ENCODE measurements at places on chromosomes 11 and 22.

GRCh38 chr11:116059919-116060318 lies 555.7 kb upstream of the CADM1 start:
- DNase-seq: no peak

GRCh38 chr22:50476868-50477267 lies 2.0 kb upstream of the SBF1 start:
- no peak for DNase-seq

GRCh38 chr11:129695571-129696308 lies 119.9 kb upstream of the TMEM45B start:
- peak; percentile 56 for DNase-seq

GRCh38 chr11:72787216-72788104 lies 6.4 kb downstream of the STARD10 start:
- DNase-seq: no peak

DNA sequence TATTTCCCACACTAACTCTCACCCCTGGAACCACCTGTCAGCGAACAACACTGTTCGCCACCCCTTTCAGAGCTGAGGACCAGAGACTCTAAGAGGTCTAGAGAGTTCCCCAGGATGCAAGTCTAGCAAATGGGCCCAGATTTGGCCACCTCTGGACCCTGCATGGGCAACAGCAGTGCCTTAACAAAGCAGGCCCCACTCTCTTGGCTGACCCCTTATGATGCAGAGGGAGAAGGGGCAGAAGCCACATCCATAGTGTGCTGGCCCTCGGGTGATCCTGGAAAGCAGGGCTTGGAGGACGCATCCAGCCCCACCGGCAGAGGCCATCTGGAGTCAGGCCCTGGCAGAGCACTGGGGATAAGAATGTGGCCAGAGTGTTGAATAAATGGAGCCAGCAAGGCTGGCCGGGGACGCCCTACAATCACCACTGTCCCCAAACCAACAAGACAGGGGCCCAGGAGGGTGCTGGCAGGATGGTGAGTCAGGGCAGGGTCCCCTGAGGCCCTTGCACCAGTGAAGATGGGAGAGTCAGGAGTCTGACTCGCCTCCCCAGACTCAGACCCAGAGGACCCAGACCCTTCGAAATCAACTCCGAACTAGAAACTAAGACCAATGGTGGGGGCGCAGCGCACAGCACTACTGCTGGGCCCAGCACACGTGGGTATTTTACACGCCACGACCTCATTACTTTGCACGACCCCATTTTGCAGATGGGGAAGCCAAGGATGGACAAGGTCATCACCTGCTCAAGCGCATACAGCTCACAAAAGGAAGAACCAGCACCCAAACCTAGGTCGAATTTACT lies 6.5 kb downstream of the CSNK1E start:
- no peak for DNase-seq

- no peak for DNase-seq
These were observed 24.6 kb upstream of the CARD18 start for GRCh38 chr11:105164208-105164607.

DNA sequence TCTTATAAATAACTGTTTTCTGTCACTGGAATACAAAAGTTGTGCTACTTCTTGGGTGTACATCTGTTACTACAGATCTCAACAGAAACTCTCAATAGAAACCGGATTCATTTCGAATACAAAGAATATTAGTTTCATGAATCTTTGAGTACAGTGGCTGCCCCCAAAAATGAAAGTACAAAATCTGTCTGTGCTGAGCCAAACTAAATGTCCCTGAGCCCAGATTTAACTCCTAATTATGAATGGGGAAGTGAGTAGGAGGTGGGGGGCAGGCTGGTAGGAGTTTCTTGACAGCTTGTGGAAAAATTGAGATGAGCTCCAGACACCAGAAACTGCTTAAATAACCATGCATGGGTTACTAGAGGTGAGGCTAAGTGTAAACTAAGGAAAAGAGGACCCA lies 41.6 kb downstream of the PITPNB start:
- no peak for DNase-seq

GRCh38 chr11:108226036-108226435 lies 3.2 kb downstream of the ATM start:
- DNase-seq: no peak

DNA sequence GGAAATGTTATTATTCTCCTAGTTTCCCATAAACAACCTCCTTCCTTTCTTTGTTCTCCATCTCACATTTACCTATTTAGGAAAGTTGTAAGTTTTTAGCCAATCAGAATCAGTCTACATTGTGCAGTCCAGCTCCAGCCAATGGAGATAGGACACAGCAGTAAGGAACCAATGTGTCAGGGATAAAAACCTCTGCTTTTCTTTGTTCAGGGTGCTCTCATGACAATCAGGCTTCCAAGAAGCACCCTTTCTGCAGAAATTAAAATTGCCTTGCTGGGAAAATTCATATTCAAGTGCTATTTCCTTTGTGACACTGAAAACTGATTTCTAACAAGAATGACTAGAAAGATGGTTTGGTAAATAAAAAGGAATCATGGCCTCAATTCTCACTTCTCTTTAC lies 14.6 kb downstream of the SCGB2A1 start:
- DNase-seq: peak; percentile 5

GRCh38 chr11:73647459-73648100 lies 1.2 kb downstream of the PLEKHB1 start:
- peak; percentile 59 for DNase-seq

DNA sequence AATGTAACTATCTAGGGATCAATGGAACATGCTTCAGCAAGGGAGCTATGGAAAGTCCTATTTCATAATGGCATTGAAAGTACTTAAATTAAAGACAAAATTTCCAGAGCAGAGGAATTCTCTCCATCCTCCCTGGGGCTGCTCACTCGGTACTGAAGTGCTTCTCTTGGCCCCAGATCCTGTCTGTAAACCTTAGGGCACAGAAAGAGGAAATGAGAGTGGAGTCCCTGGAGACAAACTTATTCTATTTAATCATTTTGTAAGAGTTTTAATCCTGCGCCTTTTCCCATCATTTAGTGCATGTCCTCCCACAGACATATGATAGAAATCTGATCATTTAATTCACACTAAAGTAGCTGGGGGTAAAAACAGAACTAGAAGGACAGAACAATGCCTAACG lies 20.9 kb upstream of the PAMR1 start:
- no peak for DNase-seq

DNA sequence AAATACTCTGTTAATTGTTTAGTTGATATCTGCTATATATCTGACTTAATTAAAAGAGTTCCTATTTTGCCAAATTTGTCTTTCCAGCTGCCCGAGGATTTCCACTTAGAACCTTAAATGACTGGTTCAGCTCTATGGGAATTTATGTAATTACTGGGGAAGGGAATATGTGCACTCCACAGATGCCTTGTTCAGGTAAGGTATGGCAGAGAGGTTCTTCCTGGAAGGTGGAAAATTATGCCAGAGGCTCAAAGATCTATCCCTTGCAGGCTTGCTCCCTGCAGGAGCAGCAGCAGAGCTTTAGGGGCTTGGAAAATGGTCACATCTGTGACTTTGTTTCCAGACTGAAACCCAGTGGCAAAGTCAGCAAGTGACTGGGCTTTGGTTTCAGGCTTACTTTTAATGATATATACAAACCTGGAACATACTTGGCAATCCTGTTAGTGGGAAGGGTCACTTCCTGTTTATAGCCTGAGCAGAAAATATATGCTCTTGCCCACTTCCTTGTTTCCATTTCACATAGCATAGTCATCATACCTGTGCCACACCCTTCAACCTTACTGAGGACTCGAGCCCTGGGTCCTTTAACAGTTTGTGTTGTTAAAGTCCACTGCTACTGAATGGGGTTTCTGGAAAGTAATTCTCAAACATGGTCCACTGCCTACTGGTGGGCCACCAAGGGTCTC lies 23.7 kb downstream of the WBP2NL start:
- peak; percentile 87 for DNase-seq

DNA sequence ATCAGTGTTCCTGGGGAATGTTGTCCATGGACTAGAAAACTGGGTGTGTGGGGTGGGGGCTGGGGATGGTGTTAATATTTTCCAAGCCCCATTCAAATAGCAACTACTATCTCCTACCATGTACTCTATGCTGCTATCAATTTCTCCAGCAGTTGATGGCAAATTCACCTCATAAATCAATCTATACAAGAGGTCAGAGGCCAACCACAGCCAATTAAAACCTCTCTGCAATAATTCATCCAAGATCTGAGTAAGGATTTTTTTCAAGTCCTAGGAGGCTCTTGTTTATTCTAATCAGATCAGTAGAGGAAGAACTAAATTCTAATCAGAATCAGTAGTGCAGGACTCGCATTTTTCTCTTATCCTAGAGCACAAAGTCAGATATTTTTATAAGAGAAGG lies 73.4 kb upstream of the WT1 start:
- no peak for DNase-seq

- no peak for DNase-seq
These were observed 48.6 kb upstream of the OLFML1 start for GRCh38 chr11:7436657-7437056.

DNA sequence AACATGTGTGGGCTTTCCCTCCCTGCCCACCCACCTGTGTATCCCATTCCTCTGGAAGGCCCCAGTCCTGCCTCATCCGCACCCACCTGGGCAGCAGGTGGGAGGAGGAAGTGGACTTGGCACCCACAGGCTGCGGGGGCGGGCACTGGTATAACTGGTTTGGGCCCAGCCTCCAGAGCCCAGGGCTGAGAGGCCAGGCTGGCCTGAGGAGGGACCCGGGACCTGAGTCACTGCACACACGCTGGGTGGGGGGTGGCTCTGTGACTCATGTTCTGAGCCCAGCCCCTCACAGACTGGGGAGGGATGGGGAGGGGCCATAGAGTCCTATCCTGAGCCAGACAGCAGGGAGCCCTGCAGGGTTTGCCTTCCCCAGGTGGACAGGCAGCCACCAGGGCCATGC lies 16.7 kb downstream of the PHLDA2 start:
- peak; percentile 88 for DNase-seq

DNA sequence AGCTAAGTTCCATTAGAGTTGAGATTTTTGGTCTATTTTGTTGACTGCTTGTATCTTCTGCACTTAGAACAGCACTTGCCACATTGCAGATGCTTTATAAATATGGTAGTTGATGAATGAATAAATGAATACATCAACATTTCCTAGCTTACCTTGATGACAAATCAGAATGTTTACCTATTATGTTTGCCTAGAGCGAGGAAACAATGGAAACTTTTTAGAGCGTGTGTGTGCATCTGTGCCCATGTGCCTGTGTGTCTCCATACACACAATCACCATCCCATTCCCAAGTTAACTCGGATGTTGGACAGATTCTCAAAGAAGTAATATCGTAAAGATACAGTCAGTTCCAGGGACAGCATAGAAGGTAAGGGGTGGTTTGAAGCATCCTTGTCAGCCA lies 139.1 kb downstream of the DBX1 start:
- no peak for DNase-seq

DNA sequence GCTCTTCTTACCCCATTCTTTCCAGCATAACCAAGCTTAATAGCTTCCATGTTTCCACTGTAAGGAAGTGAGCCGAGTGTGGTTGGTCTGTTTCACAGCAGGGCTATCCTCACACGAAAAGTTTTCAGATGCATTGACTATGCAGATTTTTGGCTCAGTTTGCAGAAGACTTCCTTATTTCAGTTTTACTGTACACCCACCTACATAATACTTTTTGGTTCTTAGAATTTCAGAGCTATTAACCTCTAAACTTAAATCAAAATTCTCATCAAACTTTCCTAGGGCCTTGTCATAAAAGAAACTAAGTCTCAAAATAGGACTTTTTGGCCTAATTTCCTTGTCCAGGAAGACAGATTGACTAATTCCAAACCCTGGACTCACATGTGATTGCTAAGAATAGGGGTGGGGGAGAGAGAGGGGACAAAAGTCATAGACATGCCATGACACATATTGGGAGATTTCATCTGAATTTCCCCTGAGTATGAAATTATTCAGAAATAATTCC lies 7.3 kb upstream of the EHF start:
- DNase-seq: no peak

GRCh38 chr11:95877291-95877690 lies 46.6 kb downstream of the MTMR2 start:
- DNase-seq: no peak

- DNase-seq: peak; percentile 6
These were observed 74.5 kb upstream of the LMO1 start for GRCh38 chr11:8338138-8338537.

GRCh38 chr11:105100981-105101630 lies 38.5 kb downstream of the CARD18 start:
- no peak for DNase-seq

GRCh38 chr11:95920460-95921105 lies 3.3 kb downstream of the MTMR2 start:
- no peak for DNase-seq

- DNase-seq: peak; percentile 17
These were observed 15.5 kb upstream of the NNMT start for GRCh38 chr11:114280696-114281095.

DNA sequence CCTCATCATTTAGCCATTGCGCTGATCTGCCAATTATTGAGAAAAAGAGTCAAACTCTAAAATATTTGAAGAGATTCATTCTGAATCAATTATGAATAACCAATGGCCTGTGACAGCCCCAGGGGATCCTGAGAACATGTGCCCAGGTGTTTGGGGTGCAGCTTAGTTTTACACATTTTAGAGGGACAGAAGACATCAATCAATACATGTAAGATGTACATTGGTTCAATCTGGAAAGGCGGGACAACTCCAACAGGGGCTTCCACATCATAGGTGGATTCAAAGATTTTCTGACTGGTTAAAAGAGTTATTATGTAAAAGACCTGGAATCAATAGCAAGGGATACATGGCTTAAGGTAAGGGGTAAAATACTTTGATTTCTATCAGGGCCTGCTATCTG lies 4.9 kb upstream of the MRGPRE start:
- DNase-seq: no peak

DNA sequence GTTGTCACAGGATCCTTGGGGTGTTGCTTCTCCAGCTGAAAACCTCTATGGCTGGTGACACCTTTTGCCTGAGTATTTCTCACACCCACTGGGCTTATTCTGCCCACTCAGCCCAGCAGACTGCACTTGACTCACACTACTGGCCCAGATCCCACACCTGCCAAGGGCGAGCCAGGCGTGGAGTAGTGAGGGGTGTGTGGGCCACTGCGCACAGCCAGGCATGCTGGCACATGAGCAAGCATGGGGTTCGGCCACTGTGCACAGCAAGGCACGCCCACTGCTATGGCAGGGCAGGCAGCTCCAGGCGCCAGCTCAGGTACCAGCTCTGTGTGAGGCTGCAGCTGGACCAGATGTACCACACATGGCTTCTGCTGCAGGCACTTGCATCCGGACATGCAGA lies 116.5 kb upstream of the MTNR1B start:
- DNase-seq: no peak

- no peak for DNase-seq
These were observed 11.3 kb downstream of the DERL3 start for GRCh38 chr22:23827351-23827995.

- no peak for DNase-seq
These were observed 30.5 kb downstream of the TMPRSS5 start for GRCh38 chr11:113675565-113675964.

GRCh38 chr11:70323806-70324205 lies 53.3 kb downstream of the PPFIA1 start:
- no peak for DNase-seq

GRCh38 chr11:108494182-108494581 lies 4.0 kb downstream of the POGLUT3 start:
- no peak for DNase-seq

Measured in LoVo (cell line).